ENCODE measurements at places on chromosomes 13 and 19.

- DNase-seq, result no peak
Measured at GRCh38 chr13:98486412-98486811, 90.5 kb downstream of the STK24 start.

GRCh38 chr13:87792878-87793277 lies 121.7 kb downstream of the SLITRK5 start:
- DNase-seq, result no peak

- no peak for DNase-seq
Measured at GRCh38 chr13:70249332-70250064, 141.2 kb upstream of the KLHL1 start.

DNA sequence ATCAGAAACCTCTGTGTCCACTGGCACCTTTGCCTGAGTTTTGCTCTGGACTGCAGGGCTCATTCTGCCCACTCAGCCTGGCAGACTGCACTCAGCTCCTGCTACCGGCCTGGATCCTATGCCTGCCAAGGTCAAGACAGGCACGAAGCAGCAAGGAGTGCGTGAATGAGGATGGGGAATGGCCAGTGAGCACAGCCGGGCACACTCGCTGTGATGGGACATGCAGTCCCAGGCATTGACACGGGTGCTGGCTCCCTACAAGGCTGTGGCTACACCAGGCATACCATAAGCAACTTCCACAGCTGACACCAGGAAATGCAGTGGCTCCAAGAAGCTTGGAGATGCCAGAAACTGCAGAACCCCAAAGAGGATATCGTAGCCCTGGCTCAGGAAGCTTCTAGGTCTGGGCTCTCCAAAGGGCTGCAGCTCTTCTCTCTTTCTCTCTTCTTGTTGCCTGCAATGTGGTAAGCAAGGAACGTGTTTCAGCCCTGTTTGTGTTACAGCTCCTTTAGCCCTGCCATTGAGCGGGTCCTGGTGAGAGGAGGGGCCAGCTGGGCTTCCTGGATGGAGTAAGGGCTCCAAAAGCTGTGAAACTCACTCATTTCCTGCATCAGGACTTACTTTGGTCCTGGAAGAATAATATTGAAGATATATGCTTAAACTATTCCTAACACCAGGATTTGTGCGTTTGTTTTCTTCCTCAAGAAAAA lies 832.6 kb upstream of the SLITRK5 start:
- no peak for DNase-seq

DNA sequence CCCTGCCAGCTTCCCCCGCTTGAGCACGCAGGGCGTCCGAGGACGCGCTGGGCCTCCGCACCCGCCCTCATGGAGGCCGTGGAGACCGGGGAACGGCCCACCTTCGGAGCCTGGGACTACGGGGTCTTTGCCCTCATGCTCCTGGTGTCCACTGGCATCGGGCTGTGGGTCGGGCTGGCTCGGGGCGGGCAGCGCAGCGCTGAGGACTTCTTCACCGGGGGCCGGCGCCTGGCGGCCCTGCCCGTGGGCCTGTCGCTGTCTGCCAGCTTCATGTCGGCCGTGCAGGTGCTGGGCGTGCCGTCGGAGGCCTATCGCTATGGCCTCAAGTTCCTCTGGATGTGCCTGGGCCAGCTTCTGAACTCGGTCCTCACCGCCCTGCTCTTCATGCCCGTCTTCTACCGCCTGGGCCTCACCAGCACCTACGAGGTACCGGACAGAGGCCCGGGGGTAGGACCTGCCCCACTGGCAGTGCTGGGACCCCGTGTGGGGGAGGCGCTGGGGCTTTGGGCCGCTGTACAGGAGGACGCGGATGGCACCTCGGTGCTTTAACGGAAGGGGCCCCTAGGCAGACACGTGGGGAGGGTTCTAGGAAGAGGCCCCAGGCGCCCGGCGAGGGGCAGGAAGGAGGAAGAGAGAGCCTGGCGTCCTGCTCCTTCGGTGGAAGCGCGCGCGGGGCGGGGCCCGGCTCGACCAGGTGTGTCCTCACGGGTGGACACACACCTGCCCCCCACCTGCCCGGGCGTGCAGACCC lies 681 bp downstream of the SLC5A5 start:
- no peak for DNase-seq

- no peak for DNase-seq
Measured at GRCh38 chr13:45224176-45224575, 23.3 kb upstream of the KCTD4 start.

DNA sequence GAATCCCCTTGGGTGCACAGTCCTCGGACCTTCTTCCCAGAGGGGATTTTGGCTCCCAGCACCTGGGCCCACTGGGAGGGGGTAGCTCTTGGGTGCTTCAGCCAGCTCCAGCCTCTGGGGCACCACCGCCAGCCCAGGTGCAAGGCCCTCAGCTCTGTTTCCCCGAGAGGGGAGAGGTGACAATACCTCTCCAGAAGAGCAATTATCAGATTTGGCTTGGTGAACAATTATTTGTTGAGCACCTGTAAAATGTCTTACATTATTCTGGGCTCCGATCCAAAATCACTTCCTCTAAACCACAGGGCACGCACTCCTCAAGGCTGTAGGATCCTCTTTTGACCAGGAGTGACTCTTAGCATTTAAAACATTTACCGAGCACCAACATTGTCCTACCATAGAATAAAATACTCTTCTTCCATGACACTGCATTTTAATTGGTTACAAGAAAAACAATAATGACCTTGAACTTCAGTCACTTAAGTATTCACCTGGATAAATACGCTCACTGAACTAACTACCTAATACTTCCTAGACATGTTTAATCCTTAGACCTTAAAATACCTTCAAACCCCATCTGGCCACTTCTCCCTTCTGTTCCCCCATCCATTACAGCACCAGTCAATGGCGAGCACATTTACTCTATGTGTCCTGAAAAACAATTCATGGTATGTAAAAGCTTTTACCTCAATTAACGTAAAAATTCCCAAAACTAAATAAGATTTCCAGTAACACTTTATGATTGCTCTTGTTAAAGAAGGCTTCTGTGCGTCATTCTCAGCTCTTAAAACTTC lies 54.8 kb downstream of the ABCC4 start:
- DNase-seq, result no peak

DNA sequence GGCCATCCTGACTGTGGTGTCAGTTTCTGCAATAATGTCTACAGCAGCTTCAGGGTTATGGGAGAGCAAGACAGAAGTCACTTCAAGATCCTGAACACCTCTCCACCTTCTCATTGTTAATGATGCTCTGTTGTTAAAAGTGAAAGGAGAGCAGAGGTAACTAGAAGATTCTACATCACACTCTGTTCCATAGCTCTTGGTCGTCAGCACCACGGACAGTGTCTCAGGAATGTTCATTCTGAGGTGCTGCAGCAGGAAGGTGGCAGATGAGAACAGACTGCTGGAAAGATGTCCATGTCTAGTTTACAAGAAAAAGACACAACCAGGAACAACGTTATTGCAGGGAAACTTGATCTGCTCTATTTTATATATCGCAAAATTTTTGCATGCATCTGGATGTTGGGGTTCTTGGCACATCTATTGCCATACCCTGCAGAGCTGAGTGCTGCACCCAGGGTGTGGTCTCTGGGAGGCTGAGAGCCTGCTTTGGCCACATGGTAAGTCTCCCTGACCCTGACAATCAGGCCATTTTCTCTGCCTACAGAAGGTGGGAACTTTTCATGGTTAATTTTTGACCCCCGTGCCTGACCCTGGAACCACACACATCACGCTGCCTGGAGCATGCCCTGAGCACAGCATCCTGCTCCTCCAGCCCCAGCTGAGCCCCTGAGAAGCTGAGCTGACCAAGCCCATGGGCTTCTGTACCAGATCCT lies 12.7 kb downstream of the CEACAM21 start:
- peak; percentile 58 for DNase-seq

DNA sequence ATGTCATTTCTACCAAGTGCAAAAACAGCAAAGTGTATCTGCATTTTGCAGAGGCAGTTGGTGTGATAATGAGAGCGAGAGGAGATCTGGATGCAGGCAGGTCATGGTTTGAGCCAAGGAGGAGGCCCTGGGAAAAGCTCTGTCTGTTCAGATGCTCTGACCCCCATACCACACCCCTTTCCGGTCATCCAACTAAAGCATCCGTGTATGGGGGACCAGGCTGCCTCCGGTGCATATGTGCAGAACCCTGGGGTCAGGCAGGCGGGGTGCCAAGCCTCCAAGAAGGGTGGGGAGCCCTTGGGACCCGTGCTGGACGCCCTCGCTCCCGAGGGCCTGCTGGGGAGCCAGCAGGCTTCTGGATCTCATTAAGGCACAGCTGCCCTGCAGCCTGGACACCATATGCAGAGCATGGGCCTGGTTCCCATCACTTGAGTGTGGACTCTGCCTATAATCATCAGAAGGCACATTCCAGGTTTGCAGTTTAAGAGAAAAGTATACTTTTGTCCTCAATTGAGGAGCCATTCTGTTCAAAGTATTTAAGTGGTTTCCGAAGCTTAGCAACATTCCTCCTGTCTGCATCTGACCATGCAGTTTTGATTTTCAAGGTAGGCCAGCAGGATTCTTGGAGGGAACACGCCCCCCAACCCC lies 56.1 kb downstream of the ALOX5AP start:
- no peak for DNase-seq

GRCh38 chr13:30576528-30576927 lies 41.2 kb upstream of the USPL1 start:
- no peak for DNase-seq

DNA sequence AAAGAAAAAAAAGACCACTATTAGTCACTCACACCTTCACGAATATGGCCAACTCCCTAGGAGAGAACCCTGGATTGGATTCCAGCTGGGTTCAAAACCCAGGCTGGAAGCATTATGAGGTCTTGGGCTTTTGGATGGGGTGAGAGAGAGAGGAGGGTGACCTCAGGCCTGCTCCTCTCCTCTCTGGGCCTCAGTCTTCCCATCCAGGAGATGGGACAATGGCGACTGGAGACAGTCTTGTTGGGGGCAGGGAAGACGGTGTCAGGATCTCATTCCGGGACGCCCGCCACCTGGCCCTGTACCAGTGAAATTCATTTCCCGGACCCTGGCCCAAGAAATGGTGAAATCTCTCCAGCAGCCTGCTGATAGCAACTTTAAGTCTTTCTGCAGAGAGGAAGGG lies 26.3 kb downstream of the TINCR start:
- DNase-seq, result no peak

GRCh38 chr13:99522298-99522697 lies 21.0 kb downstream of the TM9SF2 start:
- no peak for DNase-seq

- no peak for DNase-seq
Measured at GRCh38 chr13:46951516-46951915, 54.7 kb upstream of the HTR2A start.

- DNase-seq, result no peak
Measured at GRCh38 chr19:14066134-14066533, 4.3 kb upstream of the PALM3 start.

GRCh38 chr13:67696775-67697174 lies 466.6 kb upstream of the PCDH9 start:
- no peak for DNase-seq

DNA sequence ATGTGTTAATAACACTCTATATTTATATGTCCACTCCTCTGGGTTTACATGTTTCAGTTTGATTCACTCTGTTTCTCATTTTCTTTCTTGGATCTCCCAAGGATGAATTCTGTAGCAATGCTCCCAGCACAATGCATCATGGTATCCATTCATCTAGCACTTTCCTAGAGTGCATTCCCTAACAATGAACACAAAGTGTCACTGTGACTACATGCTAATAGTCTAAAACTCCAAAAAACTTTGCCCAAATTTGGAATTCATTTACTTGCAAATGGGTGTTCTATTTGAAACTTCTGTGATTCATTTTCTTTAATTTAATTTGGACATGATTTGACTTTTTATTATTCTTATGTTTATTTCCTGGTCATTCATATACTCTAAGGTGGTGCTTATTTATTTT lies 286.3 kb downstream of the POU4F1 start:
- no peak for DNase-seq

DNA sequence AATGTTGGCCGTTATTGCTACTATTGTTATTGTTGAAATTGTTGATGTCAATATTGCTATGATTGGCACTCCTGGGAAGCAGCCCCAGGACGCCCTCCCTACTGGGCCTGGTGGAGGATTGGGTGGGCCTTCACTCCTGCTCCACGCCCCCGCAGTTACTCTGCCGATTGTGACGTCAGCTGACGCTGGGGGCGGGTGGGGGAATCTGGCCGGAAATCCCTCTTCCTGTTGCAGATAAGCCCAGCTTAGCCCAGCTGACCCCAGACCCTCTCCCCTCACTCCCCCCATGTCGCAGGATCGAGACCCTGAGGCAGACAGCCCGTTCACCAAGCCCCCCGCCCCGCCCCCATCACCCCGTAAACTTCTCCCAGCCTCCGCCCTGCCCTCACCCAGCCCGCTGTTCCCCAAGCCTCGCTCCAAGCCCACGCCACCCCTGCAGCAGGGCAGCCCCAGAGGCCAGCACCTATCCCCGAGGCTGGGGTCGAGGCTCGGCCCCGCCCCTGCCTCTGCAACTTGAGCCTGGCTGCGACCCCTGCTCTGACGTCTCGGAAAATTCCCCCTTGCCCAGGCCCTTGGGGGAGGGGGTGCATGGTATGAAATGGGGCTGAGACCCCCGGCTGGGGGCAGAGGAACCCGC lies at the start of gene ETV2:
Gene ETV2 (plus strand): TSS at position 231 of the 637 bp plus-strand sequence. CDS start 716 bp downstream, outside the sequence.
- DNase-seq, result peak; percentile 73

DNA sequence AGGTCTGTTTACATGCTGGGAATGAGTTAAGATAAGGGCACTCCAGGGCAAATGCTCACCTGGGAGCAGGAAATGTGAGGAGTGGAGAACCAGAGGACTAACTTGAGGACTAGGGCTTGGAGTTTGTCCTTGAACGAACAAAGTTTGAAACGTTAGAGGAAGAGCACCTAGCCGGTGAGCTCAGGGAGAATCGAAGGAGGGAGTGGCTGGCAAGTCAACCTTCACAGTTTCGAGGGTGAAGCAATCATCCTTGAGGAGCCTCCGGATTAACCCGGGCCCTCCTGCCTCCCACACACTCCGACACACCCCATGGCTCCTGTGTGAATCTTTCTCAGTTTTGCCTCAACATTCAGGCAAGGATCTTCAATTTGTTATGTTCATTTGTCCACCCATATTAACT lies 58.6 kb downstream of the LMO7 start:
- no peak for DNase-seq

DNA sequence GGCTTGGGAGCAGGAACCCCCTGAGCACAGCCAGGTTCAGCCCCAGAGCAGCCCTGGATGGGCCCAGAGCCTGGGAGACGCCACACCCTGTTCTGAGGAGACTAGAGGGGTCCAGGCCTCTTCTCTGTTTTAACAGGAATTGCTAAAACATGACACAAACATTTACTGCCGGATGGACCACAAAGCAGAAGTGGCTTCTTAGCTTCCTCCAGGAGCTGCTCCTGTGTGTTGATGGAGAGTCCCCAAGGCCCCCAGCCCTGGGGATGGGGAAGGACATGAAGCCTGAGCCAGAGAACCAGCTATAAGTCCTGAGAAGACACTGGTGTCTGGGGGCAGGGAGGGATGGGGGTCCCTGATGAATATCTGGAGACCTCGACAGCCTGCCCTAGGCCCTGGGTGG lies 14.6 kb downstream of the CEACAM3 start:
- peak; percentile 39 for DNase-seq

GRCh38 chr19:31908080-31908479 lies 437.3 kb upstream of the ZNF507 start:
- no peak for DNase-seq

Measured in GM13976 (cell line).